ENCODE measurements at places on chromosomes 6 and 20. TPM values are rescaled to one million over a fixed set of nuclear protein-coding genes. Genes with fewer than 3 reads are reported as not detected.

HLA-DRB1 gene
- polyA plus RNA-seq, result 40.3 TPM

PAK5 gene
- 0.21 TPM for polyA plus RNA-seq

FAM162B gene
- 1.6 TPM for polyA plus RNA-seq

TXNDC5 gene
- 20.4 TPM for polyA plus RNA-seq

MAP7 gene
- 15.1 TPM for polyA plus RNA-seq

HDGFL1 gene
- polyA plus RNA-seq, result not detected

EPPIN gene
- not detected for polyA plus RNA-seq

HSPA12B gene
- polyA plus RNA-seq, result 2.3 TPM

TAAR2 gene
- not detected for polyA plus RNA-seq

ARFGEF3 gene
- 0.15 TPM for polyA plus RNA-seq

TSHZ2 gene
- 11.7 TPM for polyA plus RNA-seq

TNF gene
- 2.4 TPM for polyA plus RNA-seq

PBOV1 gene
- not detected for polyA plus RNA-seq

NTSR1 gene
- 0.02 TPM for polyA plus RNA-seq

FRS3 gene
- polyA plus RNA-seq, result 3.3 TPM

THBD gene
- polyA plus RNA-seq, result 29.7 TPM

TFAP2D gene
- not detected for polyA plus RNA-seq
